ENCODE measurements at places on chromosomes 4 and X.

DNA sequence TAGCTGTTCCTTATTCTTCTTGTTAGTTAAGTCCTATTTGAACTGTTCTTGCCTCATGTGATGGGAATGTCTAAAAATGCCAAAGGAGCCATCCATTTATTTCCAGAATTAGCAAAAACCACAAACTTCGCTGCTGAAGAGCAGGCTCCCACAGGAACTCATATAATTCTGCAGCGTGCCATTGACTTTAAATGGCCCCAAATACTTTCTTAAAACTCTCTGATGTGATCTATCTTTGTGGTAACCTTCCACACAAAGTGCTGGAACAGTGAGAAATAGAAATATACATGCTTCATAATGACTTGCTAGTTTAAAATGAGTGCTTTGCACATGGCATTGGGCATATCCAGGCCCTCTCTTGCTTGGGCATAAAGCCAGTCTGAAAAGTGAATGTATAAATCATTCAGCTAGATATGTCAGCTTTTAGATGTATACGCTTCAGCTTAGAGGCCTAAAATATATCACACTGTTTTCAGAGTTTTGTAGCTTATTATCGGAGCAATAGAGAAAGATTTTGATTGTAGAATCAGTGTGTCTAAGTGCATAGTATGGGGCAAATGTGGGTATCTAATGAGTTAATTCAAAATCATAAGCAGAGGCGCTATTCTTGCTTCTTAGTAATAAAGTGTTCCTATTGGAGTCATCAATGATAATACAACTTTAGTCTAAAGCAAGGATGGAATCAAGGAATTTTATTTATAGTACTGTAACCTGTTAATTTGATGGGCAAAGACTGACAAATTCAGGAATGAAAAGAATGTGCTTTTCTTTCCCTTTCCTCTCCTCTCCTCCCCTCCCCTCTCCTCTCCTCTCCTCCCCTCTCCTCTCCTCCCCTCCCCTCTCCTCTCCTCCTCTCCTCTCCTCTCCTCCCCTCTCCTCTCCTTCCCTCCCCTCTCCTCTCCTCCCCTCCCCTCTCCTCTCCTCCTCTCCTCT is 392.2 kb upstream of the ZFP42 start:
- no peak for DNase-seq

GRCh38 chr4:100174985-100175383 is 15.3 kb downstream of the DDIT4L start:
- DNase-seq, result no peak

DNA sequence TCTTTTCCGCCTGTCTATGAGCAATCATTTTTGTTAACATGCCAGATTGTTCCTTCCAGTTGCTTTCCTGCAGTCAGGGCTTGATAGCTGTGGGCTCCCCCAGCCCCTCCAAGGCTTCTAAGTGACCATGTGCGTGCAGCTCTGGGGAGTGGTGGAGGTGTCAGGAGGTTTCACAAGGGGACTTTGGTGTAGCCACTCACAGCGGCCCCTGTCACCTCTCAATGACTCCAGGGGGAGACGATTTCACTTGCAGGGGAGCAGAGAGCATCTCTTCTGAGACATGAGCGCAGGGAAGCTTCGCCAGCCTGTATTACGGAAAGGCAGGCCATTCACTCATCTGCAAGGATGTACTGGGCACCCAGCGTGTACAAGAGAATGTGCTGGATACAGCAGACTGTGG is 3.1 kb upstream of the GPR78 start:
- no peak for DNase-seq

DNA sequence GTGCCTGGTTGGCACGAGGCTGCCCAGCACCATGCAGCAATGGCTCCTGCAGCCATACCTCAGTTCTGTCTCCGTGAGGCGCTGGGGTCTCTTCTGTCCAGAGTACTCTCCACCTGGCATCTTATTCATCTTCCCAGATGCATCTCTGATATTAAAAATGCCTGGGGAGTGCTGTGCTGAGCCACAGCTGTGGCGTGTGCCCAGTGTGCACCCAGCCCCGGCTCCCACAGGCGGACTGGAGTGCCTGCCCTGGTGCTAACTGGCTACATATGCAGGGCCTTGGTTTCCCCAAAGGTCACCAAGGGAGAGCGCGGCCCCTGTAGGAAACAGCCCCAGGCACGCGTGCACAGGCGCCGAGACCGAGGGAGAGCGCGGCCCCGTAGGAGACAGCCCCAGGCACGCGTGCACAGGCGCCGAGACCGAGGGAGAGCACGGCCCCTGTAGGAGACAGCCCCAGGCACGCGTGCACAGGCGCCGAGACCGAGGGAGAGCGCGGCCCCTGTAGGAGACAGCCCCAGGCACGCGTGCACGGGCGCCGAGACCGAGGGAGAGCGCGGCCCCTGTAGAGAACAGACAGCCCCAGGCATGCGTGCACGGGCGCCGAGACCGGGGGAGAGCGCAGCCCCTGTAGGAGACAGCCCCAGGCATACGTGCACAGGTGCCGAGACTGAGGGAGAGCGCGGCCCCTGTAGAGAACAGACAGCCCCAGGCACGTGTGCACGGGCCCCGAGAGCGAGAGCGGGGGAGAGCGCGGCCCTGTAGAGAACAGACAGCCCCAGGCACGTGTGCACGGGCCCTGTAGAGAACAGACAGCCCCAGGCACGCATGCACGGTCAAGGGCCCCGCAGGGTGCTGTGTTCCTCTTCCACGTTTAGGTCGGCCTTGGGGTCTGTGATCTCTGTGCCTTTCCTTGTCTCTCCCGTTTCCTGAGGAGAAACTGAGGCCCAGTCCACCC is 14.5 kb downstream of the TMEM175 start:
- no peak for DNase-seq

DNA sequence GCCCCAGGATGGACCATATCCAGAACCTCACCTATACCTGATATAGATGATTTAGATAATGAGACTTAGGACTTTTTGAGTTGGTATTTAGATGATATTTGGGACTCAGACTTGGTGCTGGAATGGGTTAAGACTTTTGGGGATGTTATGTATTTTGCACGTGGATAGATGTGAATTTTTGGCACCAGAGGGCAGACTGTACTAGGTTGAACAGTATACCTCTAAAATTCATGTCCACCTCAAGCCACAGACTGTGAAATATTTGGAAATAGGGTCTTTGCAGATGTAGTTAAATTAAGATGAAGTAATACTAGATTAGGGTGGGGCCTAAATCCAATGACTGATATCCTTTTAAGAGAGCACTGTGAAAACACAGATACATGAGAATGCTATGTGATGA is 15.6 kb downstream of the RBM41 start:
- no peak for DNase-seq

- no peak for DNase-seq
Observed at GRCh38 chrX:13381514-13381913, 61.7 kb upstream of the ATXN3L start.

- no peak for DNase-seq
Observed at GRCh38 chrX:129034196-129034595, 489.1 kb downstream of the SMARCA1 start.

DNA sequence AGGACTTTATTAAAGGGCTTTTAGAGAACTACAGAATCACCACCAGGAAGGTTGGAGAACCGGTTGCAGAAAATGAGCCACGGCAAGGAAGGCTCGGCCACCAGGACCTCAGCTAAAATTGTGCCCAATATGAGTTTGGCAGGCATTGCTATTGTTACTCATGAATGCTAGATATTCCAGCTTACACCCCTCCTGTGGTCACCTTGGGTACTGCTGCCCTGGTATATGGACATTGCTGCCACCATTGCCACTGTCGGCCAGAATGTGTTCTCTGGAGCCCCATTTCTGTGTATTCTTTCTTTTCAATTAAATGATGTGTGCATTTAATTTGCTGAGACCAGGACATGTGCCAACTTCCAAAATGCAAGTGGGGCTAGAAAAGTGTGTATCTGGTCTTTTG is 626.7 kb upstream of the BOD1L1 start:
- DNase-seq, result no peak

DNA sequence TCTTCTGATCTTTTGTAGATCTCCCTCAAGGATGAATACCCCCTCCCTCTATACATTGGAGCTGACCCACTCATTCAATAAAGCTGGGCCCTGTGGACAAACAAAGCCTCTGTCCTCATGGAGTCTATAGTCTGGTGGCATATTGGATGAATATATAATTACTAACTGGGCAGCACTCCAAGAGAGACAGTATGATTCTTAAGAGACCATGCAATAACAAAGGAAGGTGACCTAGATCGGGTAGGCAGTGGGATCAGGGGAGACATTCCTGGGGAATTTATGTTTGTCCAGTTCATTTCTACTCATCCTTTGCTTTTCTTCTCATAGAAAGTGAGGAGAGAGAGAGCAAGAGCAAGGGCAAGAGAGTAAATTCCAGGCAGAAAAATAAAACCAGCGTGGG is 23.5 kb upstream of the CXCL13 start:
- DNase-seq, result no peak

- no peak for DNase-seq
Observed at GRCh38 chr4:184262901-184263300, 45.2 kb upstream of the ENPP6 start.

DNA sequence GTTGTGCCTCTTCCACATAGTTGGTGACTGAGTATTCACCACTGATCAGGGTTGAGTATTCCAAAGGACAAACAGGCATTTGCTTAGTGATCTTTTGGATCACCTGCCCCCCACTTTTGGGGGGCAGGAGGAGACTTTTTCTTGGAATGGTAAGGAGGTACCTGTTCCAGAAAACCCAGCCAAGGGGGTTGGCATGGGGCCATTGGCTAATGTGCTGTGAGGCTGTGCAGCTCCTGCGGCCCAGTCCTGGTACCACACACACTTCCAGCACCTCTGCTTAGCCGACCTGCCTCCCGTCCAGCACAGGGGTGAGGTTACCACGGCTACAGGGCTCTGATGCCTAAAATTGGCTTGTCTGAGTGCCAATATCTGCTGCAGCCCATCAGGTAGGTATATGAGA is 40.1 kb upstream of the MGST2 start:
- DNase-seq, result no peak

DNA sequence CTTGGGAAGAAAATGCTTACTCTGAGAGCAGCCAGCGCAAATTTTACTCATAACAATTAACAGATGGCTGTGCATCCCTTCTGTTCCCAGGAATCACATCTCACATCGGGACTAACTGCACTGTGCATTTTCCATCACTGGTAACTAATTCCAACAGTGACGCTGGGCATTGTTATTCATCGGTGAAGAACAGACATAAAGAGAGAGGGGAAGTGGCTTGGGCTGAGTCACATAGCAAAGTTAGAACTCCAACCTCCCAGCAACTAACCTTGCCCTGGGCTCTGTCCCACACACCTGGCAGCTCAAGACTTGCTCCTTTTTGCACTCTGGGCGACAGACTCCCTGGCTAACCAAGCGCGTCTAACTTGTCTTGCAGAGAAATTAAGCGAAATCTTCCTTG is 6.4 kb upstream of the LONRF3 start:
- no peak for DNase-seq

- no peak for DNase-seq
Observed at GRCh38 chr4:139639654-139640053, 26.0 kb upstream of the MGST2 start.

DNA sequence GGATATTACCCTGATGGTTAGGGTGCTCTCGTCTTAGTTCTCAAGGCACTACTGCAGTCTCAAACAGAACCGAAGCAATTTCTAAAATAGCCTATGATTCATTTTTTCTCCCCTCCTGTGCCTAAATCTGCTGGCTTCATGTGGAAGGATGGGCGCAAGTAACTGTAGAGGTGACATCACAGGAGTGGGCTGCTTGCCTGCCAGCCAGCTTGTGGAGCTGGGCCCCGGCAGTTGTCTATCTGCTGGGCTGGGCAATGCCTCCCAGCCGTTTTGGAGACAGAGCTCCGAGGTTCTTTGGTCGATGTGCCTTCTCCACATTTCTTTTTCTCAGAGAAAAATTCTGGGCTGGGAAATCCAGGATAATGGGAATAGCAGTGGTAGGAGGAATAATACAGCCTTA is 34.3 kb upstream of the CITED1 start:
- DNase-seq, result no peak

GRCh38 chr4:99822734-99823133 is 6.1 kb downstream of the DAPP1 start:
- no peak for DNase-seq

GRCh38 chr4:124209211-124209610 is 503.3 kb downstream of the ANKRD50 start:
- no peak for DNase-seq

Data from NCI-H187 treated with DMSO at 0.1 percent for 48 hours (cell line).